Endodermal cell (in vitro differentiated cells): ENCODE measurements at places on chromosomes 11 and 22. TPM values are rescaled to one million over a fixed set of nuclear protein-coding genes. Genes with fewer than 3 reads are reported as not detected.

DNA sequence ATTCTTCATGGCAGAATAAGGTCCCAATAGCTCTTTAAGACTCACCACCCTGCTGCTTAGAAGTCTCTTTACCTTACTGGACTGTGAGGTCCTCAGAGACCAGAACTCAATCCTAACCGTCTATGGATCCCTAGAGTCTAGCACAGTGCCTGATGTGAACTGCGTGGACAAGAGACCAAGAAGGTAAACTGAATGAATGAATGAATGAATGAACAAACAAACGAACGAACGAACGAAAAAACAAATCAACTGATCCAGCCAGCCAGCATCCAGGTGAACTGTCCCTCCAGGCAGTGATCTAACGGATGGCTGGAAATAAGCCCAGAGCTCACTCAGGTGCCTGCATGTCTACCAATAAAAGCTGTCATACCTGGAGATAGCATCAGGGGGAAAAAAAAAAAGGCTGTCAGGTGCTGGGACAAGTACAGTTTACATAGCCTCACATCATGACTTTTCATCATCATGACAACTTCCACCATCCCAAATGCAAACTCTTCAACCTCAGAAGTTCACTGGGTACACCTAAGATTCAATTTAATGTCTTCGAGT, 59.8 kb downstream of the PACSIN2 start:
- H3K4me1 ChIP-seq, result peaks cover 22% of the 10 kb centered on the region
- no peak for DNase-seq
- H3K36me3 ChIP-seq, result peaks cover 37% of the 10 kb centered on the region
- no peak overlapping the region for H3K27ac ChIP-seq

DNA sequence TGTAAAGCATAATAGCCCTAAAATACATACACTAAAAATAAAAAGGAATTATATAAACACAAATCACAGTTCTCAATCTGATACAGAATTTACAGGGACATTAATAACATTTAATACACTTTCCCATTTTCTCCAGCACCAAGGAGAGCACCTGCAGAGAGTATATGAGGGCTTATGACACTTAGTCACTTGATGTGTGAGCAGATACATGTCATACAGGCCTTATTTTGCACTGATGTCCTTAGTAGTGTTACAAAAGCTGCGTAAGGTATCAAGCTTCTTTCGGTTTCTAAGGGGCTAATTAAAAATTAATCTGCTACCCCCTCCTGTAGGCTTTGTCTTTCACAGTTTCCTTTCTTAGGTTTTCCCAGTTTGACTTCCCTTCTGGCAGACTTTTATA, 61.3 kb downstream of the TRIM44 start:
- H3K4me3 ChIP-seq, result no peak overlapping the region
- peaks cover 17% of the 10 kb centered on the region for H3K36me3 ChIP-seq
- no peaks in the 10 kb centered on the region for H3K4me1 ChIP-seq
- no peak overlapping the region for H3K27ac ChIP-seq
- no peaks in the 10 kb centered on the region for H3K27me3 ChIP-seq

DNA sequence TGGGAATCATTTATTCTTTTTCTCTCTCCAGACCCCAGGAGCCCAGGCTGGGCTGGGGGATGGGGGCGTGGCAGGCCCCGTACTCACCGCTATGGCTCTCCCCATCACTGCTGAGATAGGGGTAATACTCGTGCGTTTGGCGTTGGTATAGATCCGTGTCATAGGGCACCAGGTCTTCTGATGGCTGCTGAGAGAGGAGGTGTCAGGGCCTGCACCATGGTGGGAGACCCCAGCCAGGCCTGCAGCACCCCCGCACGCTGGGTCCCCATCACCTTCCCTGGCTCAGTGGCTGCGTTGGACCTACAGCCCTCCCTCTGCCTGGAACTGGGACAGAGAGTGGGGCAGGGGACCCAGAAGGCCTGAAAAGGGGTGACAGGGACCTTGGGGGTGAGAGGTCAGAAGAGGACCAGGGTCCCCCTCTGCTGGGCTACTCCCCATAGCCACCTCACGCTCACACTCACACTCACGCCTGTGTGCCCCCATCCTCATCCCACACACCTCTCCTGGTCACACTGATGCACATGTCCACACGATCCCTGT, 2.7 kb downstream of the SPI1 start:
- H3K4me1 ChIP-seq, result no peaks in the 10 kb centered on the region
- no peak for DNase-seq
- no peaks in the 10 kb centered on the region for H3K36me3 ChIP-seq
- H3K4me3 ChIP-seq, result no peak overlapping the region

DNA sequence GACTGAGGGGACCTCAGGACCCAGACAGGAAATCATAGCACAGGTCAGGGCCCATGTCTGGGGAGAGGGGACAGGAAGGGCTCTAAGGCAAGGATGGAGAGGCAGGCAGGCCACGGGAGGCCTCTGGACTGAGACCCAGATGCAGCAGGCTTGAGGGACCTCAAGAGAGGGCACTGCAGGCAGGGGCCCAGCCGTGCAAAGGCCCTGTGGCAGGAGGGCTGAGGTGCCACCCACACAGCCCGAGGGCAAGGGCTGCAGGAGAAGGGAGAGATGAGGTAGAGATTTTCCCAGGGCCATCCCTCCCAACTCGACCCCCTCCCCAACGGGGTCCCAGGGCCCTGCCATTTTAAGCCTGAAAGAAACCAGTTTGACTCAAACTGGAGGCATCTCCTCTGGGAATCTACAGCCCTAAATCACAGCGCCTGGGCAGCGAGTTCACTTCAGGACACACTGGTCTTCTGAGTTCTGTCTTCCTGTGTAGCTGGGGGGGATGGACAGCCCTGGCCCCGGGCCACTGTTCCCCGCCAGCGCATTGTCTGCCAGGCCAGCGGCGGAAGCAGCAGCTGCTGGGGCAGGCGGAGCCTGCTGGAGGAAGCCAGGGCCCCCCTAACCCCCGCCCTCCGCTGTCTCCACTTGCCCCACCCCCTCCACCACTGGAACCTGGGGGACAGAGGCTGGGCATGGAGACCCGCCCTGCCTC, 20.3 kb upstream of the WNT7B start:
- H3K4me1 ChIP-seq, result no peaks in the 10 kb centered on the region
- no peak for DNase-seq
- H3K27ac ChIP-seq, result peak overlapping the region; percentile 55
- H3K4me3 ChIP-seq, result no peak overlapping the region
- H3K36me3 ChIP-seq, result no peaks in the 10 kb centered on the region
- no peaks in the 10 kb centered on the region for H3K27me3 ChIP-seq

GRCh38 chr11:45102361-45102809, 44.1 kb upstream of the PRDM11 start:
- peak; percentile 44 for DNase-seq
- H3K36me3 ChIP-seq, result no peaks in the 10 kb centered on the region
- H3K4me1 ChIP-seq, result no peaks in the 10 kb centered on the region
- no peak overlapping the region for H3K4me3 ChIP-seq

OR51B4 gene
- total RNA-seq, result not detected in 2 replicates
